ENCODE measurements at places on chromosomes 1 and 21. TPM values are rescaled to one million over a fixed set of nuclear protein-coding genes. Genes with fewer than 3 reads are reported as not detected.
A peak's percentile ranks its signal among the peaks of the same experiment; 100 is the strongest.

- peak; percentile 88 for DNase-seq
Measured at GRCh38 chr1:118204648-118205047, 19.6 kb upstream of the SPAG17 start.

- no peak for DNase-seq
Measured at GRCh38 chr1:62398377-62398776, 38.5 kb upstream of the USP1 start.

The RIPK4 gene
- 0.22 TPM for total RNA-seq

The CLCA1 gene
- not detected for total RNA-seq

DNA sequence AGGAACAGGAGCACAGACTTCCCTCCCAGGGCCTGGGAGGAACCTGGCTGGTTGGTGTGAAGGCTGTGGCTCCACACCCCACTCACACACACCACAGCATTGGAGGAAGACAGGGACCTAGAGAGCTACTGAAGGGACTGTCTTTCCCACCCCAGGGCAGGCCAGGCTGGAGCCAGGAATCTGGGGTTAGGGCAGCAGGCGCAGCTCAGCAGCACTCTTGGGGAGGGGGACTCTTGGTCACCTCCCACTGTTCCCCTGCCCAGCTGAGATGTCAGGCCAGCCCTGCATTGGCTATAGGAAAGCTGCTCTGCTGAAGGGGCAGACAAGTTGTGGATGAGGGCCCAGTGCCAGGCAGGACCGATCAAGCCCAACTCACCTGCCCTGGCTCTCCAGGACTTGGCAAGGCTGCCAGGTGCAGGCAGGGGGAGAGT, 1.6 kb upstream of the PLEKHA6 start:
- DNase-seq: no peak

DNA sequence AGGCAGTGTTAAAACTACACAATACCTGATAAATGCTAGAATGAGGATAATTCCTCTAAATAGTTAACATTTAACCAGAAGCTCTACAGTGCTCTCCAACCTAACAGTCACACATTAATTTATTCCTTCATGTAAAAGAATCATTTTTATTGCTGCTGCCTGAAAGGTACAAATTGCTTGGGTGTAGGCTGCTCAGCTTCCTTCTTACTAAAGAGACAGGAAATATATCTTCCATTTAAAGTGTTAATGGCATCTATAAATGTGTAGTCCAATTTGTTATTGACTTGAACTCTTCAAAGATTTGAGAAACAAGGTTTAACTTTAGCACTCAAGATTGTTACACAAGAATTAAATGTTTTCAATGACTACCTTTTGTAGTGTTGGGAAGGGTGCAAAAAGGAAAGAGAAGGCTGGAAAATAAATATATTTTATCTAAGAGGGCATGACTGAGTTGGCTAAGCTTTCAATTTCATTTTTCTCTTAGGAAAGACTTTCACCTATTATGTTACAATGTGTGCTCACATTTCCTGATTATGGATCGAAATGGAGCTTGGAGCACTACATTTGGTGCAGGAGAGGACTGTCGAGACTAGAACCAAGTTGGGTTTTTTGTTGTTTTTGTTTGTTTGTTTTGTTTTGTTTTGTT, 105.5 kb upstream of the CACYBP start:
- no peak for DNase-seq

The CYP4Z1 gene
- total RNA-seq: 0.18 TPM

DNA sequence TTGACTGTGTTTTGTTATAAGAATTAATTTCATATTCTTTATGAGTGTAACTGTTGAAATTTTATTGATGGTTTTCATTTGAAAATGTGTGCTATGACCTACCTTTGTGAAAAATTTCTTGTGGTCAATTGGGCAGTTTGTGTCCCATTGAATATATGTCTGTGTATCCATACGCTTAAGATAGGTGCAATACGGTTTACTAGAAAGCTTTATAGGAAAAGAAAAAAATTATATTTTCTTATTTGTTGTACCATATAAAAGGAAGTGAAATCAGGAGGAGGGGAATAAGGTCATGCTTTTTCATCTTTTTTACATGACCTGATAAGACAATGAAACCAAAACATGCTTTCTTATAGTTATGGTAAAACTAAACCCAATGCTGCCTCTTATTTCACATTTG, 807.7 kb downstream of the USP25 start:
- peak; percentile 38 for DNase-seq

DNA sequence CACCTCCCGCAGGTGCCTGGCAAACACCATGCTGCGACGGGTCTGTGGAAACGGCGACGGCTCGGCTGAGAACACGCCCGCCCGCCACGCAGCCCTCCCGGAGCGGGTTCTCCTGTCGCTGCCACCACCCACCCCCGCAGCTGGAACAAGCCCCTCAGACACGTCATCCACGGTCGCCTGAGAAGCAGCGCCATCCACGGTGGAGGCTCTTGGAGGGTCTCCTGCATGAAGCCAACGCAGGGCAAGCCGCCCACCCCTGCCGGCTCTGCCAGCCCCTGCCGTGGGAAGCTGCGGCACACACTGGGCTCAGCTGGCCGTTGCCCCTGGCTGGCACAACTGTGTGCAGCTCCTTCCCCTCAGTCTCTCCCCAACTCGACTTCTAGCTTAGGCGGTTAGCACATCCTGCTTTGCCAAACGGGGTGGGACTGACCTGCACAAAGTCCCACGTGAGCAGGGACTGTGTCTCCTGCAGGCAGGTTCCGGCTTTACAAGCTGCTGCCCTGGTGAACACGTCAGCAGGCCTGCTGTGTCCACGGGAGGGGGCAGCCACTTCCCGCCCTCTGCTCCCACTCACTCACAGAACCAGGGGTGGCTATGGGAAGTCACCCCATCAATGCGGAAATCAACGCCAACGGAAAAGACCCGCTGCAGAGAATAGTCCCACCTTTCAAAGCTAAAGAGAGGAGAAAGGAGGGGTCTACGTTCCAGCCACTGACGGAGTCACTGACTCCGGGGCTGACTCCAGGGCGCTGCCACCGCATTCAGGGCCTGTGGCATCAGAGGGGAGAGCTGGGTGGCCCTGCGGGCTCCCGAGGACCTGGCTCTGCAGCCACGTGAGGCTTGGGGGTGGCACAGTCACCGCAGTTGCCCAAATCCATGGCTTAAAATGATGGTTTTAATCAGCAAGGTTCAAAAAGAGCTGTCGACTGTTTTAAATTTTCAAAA, 10.3 kb downstream of the POFUT2 start:
- no peak for DNase-seq

- no peak for DNase-seq
Measured at GRCh38 chr1:208036106-208036808, 125.3 kb upstream of the CD34 start.

GRCh38 chr1:12617511-12617900, 504 bp downstream of the DHRS3 start:
- no peak for DNase-seq

The S100A14 gene
- 0.18 TPM for total RNA-seq

The CLCA2 gene
- total RNA-seq: not detected

- DNase-seq: peak; percentile 54
Measured at GRCh38 chr21:29077651-29078090, 4.2 kb upstream of the CCT8 start.

DNA sequence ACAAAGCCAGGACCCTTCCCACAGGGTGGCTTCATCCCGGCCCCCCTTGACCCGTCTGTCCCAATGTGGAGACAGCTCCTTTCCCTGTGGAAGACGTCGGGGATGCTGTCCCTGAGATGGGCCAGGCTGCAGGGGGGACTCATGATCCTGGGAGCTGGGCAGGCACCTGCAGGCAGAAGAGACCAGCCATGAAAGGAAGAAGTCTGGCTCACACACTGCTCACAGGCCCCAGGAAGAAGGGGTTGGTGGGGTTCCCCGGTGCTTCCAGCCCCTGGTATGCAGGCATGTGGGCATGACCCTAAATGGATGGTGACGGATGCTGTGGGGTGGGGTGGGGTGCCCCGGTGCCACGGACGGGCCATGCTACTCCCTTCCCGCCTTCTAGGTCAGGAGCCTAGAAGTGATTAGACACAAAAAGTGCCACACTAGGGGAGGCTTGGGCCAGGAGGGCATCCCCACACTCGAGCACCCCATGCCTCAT, 8.3 kb downstream of the ACTRT2 start:
- DNase-seq: no peak

- no peak for DNase-seq
Measured at GRCh38 chr1:247386687-247387086, 29.3 kb upstream of the NLRP3 start.

GRCh38 chr1:184660462-184661191, 94.0 kb downstream of the EDEM3 start:
- no peak for DNase-seq
